ENCODE measurements at places on chromosomes 6 and 20.
A peak's percentile ranks its signal among the peaks of the same experiment; 100 is the strongest.

GRCh38 chr20:3014662-3015061 lies 28.8 kb upstream of the GNRH2 start:
- DNase-seq: no peak

DNA sequence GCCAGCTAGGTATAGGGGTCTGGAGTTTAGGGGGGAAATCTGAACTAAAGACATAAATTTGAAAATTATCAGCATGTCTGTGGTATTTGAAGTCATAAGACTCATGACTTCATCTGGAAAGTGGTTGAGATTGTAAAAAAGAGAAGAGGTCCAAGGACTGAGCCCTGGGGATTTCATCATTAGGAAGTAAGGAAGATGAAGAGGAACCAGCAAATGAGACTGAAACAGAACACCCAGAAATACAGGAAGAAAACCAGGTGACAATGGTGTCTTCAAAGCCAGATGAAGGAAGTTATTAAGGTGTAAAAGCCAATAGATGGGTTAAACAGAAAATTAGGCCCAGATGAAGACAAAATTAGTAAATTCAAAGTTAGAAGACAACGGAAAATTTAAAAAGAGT lies 49.1 kb upstream of the UBR2 start:
- no peak for DNase-seq

- DNase-seq: no peak
Measured at GRCh38 chr6:108275976-108276375, 15.1 kb upstream of the SNX3 start.

- no peak for DNase-seq
Measured at GRCh38 chr6:24987446-24988115, 51.8 kb upstream of the RIPOR2 start.

GRCh38 chr6:47670851-47671250 lies 27.5 kb upstream of the ADGRF4 start:
- DNase-seq: no peak

DNA sequence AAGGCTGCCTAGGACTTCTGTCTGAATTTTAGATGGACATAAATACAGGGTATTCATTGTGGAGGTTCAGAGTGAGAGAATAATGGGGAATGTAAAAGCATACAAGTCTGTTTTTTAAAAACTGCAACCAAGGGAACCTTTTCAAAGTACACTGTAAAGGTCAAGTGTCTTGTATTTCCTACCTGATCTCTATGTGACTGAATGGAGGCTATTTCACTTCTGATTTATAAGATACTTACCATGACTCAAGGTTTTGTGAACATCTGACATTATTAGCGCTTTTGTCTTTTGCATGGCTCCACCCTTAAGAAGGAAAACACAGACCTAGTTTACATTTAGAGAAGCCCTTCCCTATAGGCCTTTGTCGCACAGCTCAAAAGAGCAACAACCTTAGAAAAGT lies 126.5 kb downstream of the ZFAND3 start:
- DNase-seq: no peak

- DNase-seq: peak; percentile 7
Measured at GRCh38 chr6:168049706-168050224, 29.2 kb downstream of the FRMD1 start.

DNA sequence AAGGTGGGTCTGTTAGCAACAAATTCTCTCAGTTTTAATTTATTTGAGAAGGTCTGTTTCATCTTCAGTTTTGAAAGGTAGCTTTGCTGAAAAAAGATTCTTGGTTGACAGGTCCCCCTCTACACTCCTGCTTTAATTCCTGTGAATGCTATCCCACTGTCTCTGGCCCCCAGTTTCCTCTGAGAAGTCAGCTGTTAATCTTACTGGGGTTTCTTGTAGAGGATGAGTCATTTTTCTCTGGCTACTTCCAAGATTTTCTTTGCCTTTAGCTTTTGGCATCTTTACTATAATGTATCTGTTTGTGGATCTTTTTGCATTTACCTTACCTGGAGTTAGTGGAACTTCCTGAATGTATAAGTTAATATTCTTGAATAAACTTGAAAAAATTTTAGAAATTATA lies 122.7 kb downstream of the MMS22L start:
- no peak for DNase-seq

DNA sequence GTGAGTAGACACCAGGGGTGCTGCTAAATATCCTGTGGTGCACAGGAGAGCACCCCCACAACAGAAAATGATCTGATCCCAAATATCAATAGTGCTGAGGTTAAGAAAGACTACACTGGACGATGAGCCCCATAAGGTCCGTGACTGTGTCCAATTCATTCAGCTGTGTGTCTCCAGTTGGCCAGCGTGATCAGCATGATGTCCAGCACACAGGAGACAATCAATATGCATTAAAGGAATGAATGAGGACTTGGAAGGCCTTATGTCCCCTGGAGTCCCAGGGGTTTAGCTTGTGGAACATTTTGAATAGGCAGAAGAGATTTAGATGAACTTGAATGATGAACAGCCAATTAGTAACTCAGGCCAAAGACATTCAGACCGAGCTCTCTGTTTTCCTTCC lies 6.3 kb downstream of the PPP1R16B start:
- no peak for DNase-seq

DNA sequence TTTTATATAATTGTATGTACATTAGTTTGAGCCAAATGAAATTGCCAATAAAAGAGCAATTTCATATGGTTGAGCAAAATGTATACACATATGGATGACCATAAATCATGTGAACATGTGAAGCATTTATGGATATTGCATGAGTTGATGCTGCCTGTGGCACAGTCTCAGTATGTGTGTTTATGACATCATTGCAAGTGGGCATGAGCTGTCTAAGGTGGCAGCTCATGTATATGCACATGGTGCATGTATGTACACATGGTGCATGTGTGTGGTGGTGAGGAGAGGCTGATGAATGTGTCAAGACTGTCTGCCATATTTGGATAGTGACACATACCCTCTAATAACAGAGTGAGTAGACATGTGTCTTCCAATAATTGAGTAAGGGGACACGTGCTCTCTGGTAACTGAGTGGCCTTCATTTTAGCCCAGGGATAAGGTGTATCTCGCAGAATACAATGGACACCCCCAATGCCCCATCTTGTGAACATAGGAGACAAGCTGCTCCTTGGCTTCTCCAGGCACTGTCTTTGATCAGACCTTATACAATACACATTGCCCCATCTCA lies 208.8 kb downstream of the DHX35 start:
- DNase-seq: no peak

DNA sequence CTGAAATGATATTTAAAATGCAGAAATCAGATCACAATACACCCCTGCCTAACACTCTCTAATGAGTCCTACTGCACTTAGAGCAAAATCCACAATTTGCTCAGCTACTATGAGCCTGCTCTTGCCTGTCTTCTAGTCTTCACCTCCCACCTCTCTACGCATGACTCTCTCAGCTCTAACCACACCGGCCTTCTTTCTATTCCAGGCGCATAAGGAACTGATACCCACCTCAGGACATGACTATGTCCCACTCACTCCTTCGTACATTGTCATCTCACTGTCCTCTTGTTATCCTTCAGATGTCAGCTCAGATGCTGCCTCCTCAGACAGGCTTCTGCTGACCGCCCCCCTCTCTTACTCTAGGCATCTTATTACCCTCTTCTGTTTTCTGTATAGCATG lies 201.0 kb upstream of the FLRT3 start:
- DNase-seq: no peak

GRCh38 chr6:107728564-107728897 lies 95.6 kb downstream of the SCML4 start:
- no peak for DNase-seq

GRCh38 chr6:131096786-131097185 lies 33.7 kb upstream of the EPB41L2 start:
- DNase-seq: no peak

DNA sequence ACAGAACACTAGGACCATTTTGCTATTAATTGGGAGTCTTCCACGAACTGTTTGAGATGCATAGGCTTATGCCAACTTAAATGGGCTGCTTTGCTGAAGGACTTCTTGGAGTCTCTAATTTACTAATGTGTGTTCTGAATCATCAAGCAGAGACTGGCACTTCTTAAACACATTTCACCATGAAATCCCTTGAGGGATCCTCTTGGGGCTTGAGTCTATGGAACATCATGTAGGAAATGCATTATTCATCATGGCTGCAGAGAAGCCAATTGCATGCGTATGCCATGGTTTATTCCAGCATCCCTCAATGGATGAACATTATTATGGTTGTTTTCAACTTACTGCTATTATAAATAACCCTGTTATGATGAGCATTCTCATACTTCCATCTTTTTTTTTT lies 73.4 kb downstream of the FGD2 start:
- no peak for DNase-seq

- no peak for DNase-seq
Measured at GRCh38 chr6:105783333-105783935, 302.7 kb upstream of the PRDM1 start.

GRCh38 chr6:6397842-6398241 lies 77.4 kb upstream of the F13A1 start:
- DNase-seq: no peak

- DNase-seq: no peak
Measured at GRCh38 chr6:25895771-25896170, 21.7 kb upstream of the SLC17A3 start.

DNA sequence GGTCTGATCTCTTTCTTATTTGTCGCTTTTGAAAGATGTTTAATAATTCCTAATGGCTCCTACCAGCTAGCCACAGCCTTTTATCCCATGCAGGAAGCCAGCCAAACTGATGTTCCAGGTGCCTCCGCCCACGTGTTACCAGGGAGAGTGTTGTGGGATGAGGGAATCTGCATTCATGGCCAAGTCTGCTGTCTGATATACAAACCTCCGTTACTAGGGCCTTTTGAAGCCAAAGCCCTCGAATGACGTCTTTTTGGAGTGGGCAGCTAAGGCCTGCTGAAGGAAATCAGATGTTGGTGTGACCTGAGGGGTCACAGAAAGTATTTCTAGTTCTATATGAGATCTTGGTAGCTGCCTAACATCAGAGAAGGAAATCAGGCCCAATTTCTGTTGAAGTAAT lies 21.3 kb downstream of the STK35 start:
- DNase-seq: no peak

DNA sequence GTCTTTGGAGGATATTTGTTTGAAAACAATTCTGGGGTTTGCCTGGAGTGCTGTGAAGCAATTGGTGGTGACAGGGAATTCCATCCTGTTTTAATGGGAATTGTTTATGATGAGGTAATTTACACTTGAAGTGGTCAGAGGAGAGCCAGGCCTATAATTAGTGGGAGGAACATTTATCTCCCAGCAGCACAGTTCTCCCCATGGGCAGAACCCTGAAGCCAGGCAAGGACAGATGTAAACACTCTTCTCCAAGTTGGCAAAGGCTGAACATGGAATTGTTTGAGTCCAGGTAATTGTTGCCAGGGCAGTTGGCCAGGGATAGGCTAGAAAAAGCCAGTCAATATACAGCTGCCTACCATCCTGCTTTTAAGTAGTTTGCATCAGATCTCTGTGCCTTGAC lies 789.7 kb downstream of the FRK start:
- no peak for DNase-seq

GRCh38 chr6:85015396-85015990 lies 251.1 kb upstream of the TBX18 start:
- no peak for DNase-seq

DNA sequence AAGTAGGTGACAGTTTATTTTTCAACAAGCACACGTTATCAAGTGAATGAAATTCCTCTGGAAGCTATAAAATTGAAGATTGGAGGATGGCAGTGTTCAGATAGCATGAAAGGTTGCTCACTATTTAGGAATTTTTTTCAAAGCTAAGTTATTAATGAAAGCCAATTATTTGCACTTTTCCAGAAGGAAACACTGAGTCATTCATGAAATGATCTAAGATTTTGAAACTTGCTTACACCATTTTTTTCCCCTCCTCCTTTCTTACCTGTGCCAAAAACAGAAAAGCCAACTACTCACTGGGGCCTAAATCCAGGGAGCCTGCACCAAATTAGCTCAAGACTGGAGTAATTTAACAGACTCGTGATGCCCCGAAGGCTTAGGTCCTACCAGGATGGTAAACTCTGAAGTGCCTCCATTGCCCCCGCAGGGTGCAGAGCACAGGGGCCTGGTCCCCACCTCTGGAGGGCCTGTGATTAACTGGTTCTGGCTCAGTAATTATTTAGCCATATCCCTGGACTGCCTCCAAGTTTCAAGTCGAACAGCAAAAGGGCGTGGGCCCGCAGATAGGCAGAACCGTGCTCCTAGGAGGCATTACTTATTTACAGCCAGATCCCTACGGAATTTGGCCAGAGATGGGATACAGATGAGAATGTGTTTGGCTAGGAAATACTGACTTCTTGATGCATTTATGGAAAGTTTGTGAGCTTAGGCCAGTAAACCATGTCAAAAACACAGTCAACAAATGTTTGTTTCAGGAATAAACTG lies 28.0 kb upstream of the ZNF217 start:
- no peak for DNase-seq

- no peak for DNase-seq
Measured at GRCh38 chr6:169328112-169328801, 74.6 kb upstream of the THBS2 start.

GRCh38 chr6:73870907-73871306 lies 174.9 kb downstream of the CD109 start:
- no peak for DNase-seq

GRCh38 chr6:145756170-145756662 lies 20.9 kb upstream of the EPM2A start:
- DNase-seq: no peak

DNA sequence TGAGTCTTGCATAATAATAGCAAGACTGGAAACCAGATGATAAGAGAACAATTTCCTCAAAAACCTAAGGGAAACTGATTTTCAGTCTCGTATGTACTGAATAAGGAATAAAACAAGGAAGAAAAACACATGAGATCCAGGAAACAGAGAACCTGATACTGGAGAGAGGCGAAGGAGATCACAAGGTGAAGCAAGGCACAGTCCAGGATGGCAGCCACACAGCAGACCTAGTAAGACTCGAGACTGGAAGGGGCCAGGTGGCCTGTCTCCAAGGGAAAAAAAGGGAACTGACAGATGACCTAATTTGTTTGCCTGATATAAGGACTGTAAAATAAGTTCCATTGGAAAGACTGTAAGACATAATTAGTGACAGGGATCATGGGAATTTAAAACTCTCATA lies 71.1 kb downstream of the TASP1 start:
- no peak for DNase-seq

- DNase-seq: no peak
Measured at GRCh38 chr20:39431091-39431880, 469.1 kb downstream of the DHX35 start.

GRCh38 chr6:31180500-31180899 lies 10.0 kb upstream of the POU5F1 start:
- peak; percentile 78 for DNase-seq

GRCh38 chr20:58026361-58026760 lies 202.1 kb downstream of the ANKRD60 start:
- DNase-seq: no peak

Measured in activated naive CD4-positive, alpha-beta T cell treated with anti-CD3 and anti-CD28 coated beads, Interleukin-2, amount 50 U/mL, for 16 hours (primary cell).